ENCODE measurements at places on chromosomes 3 and 15.

- no peak for DNase-seq
These were observed 62.1 kb upstream of the ABHD2 start for GRCh38 chr15:89026167-89026566.

DNA sequence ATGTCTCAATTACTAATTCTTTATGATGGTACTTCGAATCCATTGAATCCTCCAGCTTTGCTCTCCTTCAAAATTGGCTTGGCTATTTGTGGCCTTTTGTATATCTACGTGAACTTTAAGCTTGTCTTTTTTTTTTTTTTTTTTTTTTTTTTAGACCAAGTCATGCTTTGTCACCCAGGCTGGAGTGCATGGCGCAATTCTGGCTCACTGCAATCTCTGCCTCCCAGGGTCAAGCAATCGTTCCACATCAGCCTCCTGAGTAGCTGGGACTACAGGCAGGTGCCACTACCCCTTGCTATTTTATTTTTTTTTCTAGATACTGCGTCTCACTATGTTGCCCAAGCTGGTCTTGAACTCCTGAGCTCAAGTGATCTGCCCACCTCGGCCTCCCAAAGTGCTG is 7.7 kb upstream of the DIPK2A start:
- no peak for DNase-seq

DNA sequence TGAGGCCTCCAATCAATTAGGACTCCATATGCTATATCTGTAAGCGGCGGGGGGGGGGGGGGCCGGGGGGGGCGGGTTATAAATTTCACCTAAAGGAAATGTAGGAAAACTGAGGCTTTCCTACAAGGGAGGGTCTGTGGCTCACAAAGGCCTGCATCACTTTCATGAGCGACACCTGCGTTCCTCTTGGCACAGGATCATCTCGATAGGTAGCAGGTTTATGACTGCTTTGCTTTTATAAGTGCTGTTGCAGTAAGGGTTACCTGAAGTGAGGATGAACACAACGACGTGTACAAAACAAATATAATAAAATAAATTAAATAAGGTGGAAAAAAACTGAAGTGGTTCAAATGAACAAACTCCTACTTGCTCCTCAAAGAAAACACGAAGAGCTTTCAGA is 194.3 kb downstream of the FOXP1 start:
- DNase-seq: no peak

GRCh38 chr3:125028657-125029056 is 27.1 kb downstream of the HEG1 start:
- no peak for DNase-seq

DNA sequence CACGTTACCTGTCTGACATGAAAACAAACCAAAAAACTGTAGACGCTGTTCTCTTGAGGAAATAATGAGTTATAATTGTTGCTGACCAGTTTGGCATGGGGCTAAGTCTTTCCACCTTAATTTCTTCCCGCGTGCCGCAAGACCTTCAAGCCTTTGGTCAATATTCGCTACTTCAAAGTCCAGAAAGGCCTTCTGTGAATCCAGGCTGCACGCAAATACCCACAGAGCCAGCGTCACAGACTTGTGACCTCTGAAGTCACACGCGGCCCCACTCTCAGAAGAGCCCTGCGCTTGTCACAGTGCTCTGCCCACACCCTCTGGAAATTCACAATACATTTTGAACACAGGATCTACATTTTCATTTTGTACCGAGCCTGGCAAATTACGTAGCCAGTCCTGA is 275.2 kb downstream of the SHQ1 start:
- no peak for DNase-seq

GRCh38 chr3:167874671-167875372 is 139.3 kb downstream of the SERPINI1 start:
- DNase-seq: no peak

DNA sequence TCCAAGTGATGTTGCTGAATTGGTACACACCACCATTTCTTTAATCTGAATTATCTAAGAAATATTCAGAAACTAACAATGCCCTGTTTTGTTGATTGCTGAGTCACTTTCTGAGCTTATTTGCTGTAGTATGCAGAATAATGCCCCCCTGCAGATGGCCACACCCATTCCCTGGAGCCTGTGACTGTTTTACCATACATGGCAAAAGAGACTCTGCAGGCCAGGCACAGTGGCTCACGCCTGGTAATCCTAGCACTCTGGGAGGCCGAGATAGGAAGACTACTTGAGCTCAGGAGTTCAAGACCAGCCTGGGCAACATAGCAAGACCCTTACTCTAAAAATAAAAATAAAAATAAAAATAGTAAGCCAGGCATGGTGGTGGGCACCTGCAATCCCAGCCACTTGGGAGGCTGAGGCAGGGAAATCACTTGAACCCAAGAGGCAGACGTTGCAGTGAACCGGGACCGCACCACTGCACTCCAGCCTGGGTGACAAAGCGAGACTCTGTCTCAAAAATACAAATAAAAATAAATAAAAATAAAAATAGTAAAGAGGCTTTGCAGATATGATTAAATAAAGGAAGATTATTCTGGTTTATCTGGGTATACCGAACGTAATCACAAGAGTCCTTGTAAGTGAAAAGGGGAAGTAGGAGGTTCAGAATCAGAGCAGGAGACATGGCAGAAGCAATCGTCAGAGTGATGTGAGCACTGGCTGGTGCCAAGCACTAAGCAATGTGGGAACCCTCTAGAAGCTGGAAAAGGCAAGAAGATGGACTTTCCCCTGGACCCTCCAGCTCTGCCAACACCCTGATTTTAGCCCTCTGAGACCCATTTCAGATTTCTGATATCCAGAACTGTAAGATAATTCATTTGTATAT is 19.0 kb downstream of the PCYT1A start:
- DNase-seq: no peak

GRCh38 chr3:112143689-112144088 is 10.6 kb upstream of the GCSAM start:
- DNase-seq: no peak

GRCh38 chr3:117130222-117130621 is 420.6 kb downstream of the TUSC7 start:
- DNase-seq: no peak

DNA sequence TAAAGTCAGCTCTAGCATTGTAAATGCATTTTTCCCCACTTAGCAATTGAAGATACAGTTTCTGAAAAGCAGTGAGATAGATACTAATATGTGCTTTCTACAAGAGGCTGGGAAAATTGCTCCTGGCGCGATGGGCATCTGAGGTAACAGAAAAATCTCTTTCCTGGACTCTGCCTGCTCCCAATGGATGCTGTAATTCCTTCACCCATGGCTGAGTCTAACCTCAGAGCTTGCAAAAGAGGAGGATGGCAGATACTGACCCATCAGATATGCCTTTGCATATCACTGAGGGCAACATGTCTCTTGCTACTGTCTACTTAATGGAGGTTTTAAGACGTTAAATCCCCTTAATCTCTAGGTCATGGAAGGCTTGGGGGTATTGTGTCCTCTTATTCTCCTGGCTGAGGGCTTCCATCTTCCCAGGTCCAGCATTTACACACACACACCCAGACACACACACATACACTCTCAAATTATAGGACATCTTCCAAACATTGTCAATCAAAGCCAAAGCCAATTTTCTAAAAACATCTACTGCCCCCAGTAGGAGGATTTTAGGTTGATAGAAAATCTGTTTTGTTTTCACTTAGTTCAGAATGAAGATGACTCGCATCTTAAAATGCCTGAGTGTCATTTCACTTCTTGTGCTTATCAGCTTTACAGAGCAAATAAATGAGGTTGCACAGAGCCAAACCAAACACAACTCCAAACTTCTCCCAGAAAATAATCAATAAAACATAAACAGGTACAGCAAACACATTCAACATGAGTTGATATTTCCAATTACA is 2.4 kb downstream of the TRPM1 start:
- no peak for DNase-seq

- no peak for DNase-seq
These were observed 9.8 kb upstream of the TMEM40 start for GRCh38 chr3:12768579-12769527.

DNA sequence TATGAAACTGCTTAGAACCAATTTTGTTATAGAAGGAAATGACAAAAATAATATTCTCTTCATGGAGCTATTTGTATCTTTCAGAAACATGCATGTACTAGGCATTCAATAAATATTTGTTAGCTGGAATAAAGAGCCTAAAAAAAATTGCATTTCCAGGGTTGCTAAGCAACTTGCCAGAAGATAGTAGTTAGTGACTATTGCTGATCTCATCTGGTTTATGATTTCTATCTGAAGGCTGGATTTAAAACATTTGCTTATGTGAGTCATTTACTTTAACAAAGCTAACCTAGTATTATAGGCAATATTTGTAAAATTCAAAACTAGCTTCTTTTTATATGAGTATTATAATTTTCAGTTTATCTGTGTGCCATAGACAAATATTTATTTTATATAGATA is 78.3 kb downstream of the NAALADL2 start:
- DNase-seq: no peak

DNA sequence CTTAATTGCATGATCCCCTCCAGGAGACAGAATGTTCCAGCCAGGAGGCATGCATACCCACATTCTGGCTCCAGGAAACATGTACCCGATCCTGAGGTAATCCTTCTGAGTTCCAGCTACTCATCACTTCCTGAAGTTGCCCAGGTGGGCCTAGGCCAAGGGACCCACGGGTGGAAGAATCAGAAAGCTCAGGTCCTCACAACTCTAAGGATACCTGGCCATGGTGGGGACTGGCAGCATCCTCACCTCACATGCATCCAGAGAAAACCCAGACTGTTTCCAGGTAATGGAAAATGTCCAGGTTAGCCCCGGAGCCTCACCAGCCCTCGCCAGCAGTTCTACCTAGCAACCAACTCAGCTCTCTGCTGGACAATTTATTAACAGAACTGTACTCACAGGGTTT is 78.2 kb downstream of the DAPK2 start:
- DNase-seq: no peak

GRCh38 chr3:34387826-34388564 is 589.6 kb downstream of the PDCD6IP start:
- DNase-seq: no peak

GRCh38 chr3:46334741-46335478 is 19.0 kb upstream of the CCR2 start:
- DNase-seq: no peak

GRCh38 chr3:38314112-38314763 is 32.1 kb downstream of the SLC22A14 start:
- DNase-seq: peak; percentile 25

DNA sequence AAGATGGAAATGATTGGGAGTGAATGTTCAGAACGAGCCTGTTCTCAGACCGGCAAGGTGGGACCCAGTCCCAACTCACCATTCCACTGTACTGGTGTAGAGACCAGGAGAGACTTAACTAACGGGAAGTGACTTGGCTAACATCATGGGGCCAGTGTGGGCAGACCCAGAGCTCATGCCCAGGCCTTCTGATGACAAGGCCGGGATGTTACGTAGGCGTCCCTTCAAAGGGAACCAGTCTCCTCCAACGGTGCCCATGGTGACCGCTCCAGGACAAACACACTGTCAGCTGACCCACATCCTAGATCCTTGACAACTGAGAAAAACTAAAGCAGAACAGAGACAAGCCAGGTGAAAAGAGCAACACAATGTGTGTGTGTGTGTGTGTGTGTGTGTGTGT is 128.4 kb upstream of the HACD2 start:
- no peak for DNase-seq

- DNase-seq: no peak
These were observed 29.7 kb downstream of the ZBBX start for GRCh38 chr3:167350245-167350862.

DNA sequence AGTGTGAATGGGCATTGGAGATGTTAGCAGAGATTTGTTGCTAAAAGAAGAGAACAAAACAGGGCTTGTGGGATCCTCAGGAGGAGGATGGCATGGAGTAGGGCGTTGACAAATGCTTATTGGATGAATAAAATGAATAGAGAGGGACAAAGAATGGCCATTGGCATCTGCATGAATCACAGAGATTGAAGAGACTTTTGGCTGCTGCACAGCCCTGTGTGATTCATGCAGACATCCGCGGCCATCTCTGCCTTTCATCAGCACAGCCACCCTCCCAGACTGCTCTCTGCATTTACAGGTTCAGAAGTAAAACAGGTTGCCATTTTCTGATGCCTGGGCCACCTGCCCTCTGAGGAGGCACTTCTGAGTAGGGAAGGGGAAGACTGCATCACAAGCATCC is 397.9 kb downstream of the EPHB1 start:
- DNase-seq: no peak

DNA sequence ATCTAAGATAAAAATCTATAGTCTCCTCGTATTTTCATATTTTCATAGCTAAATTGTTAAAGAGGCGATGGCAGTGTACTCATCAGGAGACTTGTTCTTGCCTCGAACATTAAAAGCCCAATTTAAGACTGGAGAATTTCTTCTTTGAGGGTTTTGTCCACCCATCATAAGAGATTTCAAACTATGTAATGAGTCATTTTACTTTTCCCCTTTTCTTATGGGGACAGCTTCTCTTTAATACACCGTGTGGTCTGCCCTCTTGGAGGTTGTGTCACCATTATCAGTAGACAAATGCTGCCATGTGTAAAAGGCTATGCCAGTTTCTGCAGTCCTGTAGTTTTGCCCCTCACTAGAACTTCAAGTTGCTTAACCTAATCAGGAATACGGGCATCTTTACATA is 16.9 kb downstream of the TGFBR2 start:
- DNase-seq: no peak

DNA sequence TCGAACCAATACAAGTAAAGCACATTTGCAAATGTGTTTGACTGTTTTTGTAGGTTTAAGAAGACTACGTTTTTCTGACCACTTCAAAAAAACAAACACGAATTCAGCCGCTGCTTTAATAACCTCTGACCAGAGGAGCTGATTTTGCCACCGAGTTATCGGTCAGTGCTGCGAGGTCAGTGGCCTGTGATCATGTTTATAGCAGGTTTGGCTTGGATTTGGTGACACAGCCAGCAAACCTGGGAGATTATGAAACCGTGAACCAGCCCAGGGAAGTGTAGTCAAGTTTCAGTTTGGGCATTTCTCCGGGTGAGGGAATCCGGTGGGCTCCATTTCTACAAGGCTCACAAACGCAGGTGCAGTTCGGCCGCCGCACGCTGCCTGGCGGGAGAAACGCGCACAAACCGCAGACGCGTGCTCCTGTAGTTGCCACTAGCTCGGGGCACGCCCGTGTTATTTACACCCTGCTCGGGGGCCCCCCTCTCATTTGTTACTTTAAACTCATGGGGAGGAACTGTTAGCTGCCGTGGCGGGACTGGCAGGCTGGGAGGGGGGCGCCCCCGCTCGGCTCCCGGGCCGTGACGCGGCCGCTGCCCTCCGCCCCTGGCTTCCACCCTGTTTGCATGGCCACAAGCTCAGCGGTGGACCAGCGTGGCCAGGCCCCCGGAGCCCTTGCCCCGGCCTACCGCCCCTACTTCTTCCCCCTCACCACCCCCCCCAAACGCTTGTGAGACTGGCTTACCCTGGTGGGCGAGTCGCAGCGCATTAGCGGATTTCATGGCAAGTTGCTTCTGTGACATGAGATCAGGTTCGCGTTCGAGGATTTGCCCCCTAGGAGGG is 13.6 kb upstream of the ONECUT1 start:
- DNase-seq: no peak

- DNase-seq: no peak
These were observed 23.6 kb downstream of the PYGO1 start for GRCh38 chr15:55564347-55565145.

GRCh38 chr3:94440767-94441493 is 378.1 kb downstream of the NSUN3 start:
- DNase-seq: no peak

Measured in CMK (cell line).